Astrocyte (in vitro differentiated cells and primary cell): ENCODE measurements at places on chromosomes 2 and 18. TPM values are rescaled to one million over a fixed set of nuclear protein-coding genes. Genes with fewer than 3 reads are reported as not detected.

DNA sequence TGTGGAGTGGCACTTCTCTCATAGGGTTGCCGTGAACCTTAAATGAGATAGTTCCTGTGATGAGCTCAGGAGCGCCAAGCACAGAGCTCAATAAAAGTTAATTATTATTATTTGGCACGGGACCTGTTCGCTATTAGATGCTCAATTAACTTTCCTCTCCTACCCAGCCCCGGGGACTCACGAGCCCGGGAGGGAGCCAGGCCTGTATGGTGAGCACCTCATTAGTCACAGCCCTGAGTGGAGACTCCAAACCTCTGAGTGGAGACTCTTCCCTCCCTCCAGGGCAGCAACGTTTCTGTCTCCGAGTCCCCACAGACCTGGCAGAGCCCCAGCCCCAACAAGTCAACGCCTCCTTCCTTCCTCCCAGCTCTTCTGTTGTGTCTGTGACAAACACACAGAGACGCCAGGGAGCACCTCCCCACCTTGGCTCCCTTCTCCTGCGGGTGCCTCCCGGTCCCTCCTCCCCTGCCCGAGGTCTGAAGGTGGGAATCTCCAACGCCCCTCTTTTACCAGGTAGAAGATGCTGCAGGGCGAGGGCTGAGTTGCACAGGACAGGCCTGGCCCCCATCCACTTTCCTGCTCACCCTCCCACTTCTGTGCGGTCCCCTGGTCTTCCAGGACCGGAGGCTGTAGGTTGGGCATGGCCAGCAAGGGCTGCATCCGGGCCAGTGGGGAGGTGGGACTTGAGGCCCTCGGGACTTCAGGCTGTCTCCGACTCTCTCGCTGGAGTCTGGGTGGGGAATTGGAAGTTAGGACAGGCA, 52.7 kb upstream of the ODC1 start:
- H3K27me3 ChIP-seq, result peaks cover 6% of the 10 kb centered on the region
- H3K4me1 ChIP-seq, result peaks cover 6% of the 10 kb centered on the region
- H3K36me3 ChIP-seq, result no peaks in the 10 kb centered on the region
- peak; percentile 6 for DNase-seq
- H3K27ac ChIP-seq, result no peak overlapping the region

DNA sequence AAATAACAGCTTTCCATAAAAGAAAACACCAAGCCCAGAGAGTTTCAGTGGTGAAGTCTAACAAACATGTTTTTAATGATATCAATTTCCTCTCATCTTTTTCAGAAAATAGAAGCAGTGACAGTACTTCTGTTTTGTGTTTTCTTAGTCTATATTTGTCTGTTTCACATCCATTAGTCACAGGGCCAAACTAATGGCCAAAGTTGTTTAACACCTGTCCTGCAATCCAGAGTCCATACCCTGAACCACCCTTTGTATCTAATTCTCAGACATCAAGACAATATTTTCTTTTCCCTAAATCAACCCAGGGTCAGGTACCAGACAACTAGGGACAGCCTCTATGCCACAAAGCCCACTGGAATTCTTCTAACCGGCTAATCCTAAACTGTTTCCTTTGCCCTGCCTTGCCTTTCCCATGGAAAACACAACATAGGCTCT, 25.9 kb downstream of the TMSB10 start:
- no peak overlapping the region for H3K4me3 ChIP-seq
- no peak overlapping the region for H3K27ac ChIP-seq
- no peaks in the 10 kb centered on the region for H3K36me3 ChIP-seq
- DNase-seq, result no peak

DNA sequence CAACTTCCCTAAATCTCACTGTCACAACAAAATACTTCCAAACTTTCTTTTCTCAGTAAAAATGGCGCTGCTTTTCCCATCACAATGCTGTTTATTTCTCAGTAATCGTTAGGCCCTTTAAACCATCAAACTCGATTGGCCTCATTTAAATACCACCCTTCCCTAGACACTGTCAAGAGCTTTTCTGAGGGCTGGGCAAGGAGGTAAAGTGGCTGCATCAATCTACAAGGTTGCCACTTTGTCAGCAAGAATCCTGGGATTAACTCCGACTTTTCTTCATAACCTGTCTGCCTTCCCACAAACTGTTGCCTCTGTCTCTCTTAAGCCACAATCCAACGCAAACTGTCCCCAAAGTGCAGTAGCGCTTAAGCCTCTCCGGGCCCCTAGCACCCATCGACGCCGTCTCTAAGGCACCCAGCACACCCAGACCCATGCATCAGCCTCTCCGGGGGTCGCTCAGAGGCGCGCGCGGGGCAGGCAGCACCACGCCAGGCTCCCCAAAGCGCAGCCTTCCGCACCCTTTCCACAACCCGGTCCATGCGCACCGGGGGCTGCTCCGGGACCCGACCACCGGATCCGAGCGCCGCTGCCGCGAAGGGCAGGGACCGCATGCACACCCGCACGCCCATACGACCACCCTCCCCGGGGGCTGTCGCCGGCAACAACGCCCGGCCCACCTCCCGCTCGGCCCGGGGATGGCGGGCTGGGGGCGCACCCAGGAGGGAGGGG, 683 bp downstream of the MBOAT2 start:
- no peaks in the 10 kb centered on the region for H3K36me3 ChIP-seq
- peak overlapping the region; percentile 28 for H3K27ac ChIP-seq

- no peaks in the 10 kb centered on the region for H3K36me3 ChIP-seq
- H3K4me1 ChIP-seq, result no peaks in the 10 kb centered on the region
- no peak for DNase-seq
Measured at GRCh38 chr18:70165936-70166335, 39.6 kb downstream of the RTTN start.

- no peaks in the 10 kb centered on the region for H3K4me1 ChIP-seq
- DNase-seq, result peak; percentile 49
- no peak overlapping the region for H3K4me3 ChIP-seq
- no peaks in the 10 kb centered on the region for H3K27me3 ChIP-seq
Measured at GRCh38 chr18:33495278-33495677, 54.8 kb upstream of the CCDC178 start.

- H3K4me1 ChIP-seq, result peaks cover 13% of the 10 kb centered on the region
- peak; percentile 22 for DNase-seq
- H3K36me3 ChIP-seq, result no peaks in the 10 kb centered on the region
- H3K27me3 ChIP-seq, result peaks cover 24% of the 10 kb centered on the region
Measured at GRCh38 chr2:192194265-192194865, 368 bp downstream of the TMEFF2 start.

DNA sequence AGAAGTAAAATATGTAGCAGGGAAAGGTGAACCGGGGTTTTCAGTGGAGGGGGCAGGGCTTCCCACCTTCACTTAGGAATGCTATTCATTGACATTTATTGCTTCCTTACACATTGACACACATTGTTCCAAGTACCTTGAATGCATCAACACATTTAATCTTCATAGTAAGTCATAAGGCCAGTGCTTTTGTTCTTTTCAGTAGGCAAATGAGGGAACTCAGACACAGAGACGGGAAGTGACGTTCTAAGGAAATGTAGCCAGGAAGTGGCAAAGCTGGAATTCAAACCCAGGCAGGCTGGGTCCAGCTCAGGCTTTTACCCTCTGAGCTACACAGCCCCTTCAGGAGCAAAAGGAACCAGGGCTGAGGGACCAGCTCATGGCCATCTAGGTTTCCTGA, 20.7 kb downstream of the BMP10 start:
- H3K4me1 ChIP-seq, result no peaks in the 10 kb centered on the region
- no peaks in the 10 kb centered on the region for H3K36me3 ChIP-seq
- H3K4me3 ChIP-seq, result no peak overlapping the region
- no peak overlapping the region for H3K27ac ChIP-seq

GRCh38 chr2:176455816-176456291, 186.6 kb downstream of the MTX2 start:
- H3K27ac ChIP-seq, result no peak overlapping the region
- DNase-seq, result peak; percentile 38
- H3K4me3 ChIP-seq, result no peak overlapping the region
- H3K27me3 ChIP-seq, result no peaks in the 10 kb centered on the region

DNA sequence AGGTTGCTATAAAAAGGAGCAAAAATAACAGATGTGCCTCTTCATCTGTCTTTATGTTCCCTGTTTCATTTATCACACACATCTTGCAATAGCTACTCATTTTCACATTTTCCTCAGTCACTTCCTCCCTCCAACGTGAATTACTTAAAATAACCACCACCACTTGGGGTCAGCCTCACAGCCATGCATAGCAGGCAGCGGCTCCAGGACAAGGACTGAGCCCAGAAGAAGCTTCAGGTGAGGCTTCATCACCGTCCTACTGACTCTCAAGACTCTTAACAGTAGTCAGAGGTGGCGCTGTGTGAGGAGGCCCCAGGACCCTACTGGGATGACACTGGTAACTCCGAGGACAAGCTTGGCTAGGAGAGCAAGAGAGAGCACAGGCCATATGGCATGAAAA, 15.5 kb upstream of the ST8SIA5 start:
- no peak overlapping the region for H3K4me3 ChIP-seq
- no peaks in the 10 kb centered on the region for H3K36me3 ChIP-seq
- no peak for DNase-seq
- no peak overlapping the region for H3K27ac ChIP-seq
- no peaks in the 10 kb centered on the region for H3K27me3 ChIP-seq

- H3K4me3 ChIP-seq, result no peak overlapping the region
- H3K4me1 ChIP-seq, result no peaks in the 10 kb centered on the region
- DNase-seq, result no peak
- no peak overlapping the region for H3K27ac ChIP-seq
Measured at GRCh38 chr2:107663632-107664031, 163.1 kb upstream of the RGPD4 start.

GRCh38 chr18:52615321-52615720, 275.3 kb downstream of the DCC start:
- H3K27ac ChIP-seq, result no peak overlapping the region
- no peaks in the 10 kb centered on the region for H3K4me1 ChIP-seq
- DNase-seq, result no peak

- no peaks in the 10 kb centered on the region for H3K36me3 ChIP-seq
- no peak overlapping the region for H3K4me3 ChIP-seq
- H3K27ac ChIP-seq, result peak overlapping the region; percentile 85
- H3K27me3 ChIP-seq, result no peaks in the 10 kb centered on the region
- H3K4me1 ChIP-seq, result peaks cover 28% of the 10 kb centered on the region
Measured at GRCh38 chr2:95530734-95531133, 46.2 kb upstream of the TRIM43B start.

DNA sequence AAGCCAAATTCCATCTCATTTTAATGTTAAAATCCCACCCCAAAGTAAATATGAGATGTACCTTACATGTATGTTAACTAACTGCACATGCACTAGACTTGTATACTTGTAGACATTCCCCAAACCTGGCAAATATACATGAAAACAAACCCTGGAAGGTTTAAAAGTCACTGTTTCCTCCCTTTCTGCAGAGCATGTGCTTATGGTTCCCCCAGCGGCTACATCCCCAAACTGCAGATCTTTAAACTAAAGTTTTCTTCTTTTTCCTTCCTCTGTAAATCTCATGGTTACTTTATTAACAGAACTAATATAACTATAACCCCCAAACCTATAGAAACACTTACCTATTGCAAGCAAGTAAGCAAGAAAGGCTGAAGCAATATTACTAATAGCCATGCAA, 731.5 kb downstream of the LRP1B start:
- H3K4me3 ChIP-seq, result no peak overlapping the region
- no peaks in the 10 kb centered on the region for H3K4me1 ChIP-seq
- H3K36me3 ChIP-seq, result no peaks in the 10 kb centered on the region
- H3K27ac ChIP-seq, result no peak overlapping the region
- no peak for DNase-seq

DNA sequence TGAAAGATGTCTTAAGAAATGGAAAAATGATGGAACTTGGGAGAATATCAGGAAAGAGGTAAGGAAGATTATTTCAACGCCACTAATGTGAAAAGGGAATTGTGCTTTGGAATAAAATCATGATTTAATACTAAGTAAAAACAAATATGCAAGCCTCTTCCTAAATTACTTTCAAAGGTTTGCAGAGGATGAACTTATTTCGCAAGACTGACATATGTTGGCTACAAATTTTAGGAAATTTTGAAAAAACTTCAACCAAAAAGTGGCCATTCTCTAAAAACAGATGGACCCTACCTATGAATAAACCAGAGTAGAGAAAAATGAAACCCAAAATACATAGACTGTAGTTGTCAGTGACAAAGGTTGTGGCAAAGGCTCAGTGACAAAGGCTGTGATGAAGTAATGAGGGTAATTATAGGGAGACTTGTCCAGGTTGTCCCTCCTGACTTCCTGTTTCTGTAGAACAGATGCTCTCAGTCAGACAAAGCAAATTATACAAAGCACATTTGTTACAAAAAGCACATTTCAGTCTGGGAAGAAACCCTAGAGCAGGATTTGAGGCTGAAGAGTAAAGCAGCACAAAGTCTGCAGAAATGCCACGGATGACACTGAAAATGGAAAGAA, 39.5 kb downstream of the SFT2D3 start:
- no peak overlapping the region for H3K4me3 ChIP-seq
- no peak for DNase-seq
- H3K4me1 ChIP-seq, result no peaks in the 10 kb centered on the region
- H3K36me3 ChIP-seq, result peaks cover 21% of the 10 kb centered on the region
- H3K27ac ChIP-seq, result no peak overlapping the region

- no peak for DNase-seq
- H3K4me3 ChIP-seq, result no peak overlapping the region
- peaks cover 3% of the 10 kb centered on the region for H3K36me3 ChIP-seq
Measured at GRCh38 chr2:144426355-144426754, 93.6 kb downstream of the ZEB2 start.

DNA sequence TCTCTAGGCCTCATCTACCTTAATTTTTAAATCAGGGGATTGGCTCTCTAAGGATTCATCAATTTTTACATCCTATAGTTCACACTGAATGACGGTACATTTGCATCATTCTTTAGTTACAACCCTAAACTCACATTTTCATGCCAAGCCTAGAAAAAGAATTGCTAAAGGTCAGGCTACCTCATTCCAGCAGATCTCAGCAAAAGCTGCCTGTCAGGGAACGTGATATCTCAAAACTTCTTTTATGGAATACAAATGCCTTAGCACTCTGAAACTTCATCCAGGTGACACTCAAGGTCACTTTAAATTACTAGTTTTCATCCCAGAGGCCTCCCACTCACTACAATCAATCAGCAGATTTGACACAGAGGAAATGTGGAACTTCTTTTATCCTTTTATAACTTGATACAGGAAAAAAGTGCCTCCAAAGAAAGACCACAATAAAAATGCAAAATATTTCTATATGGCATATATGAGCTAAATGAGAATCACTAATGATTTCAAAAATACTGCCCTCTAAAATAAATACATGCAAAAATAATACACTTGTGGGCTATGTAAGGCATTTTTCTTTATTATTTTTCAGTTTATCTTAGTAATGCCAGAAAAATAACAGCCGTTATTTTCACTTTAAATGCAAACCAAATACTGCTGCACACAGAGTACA, 91.5 kb downstream of the ARHGEF33 start:
- no peaks in the 10 kb centered on the region for H3K36me3 ChIP-seq
- no peak overlapping the region for H3K4me3 ChIP-seq

- no peak overlapping the region for H3K27ac ChIP-seq
- DNase-seq, result no peak
- H3K36me3 ChIP-seq, result no peaks in the 10 kb centered on the region
- no peaks in the 10 kb centered on the region for H3K27me3 ChIP-seq
- H3K4me3 ChIP-seq, result no peak overlapping the region
- H3K4me1 ChIP-seq, result no peaks in the 10 kb centered on the region
Measured at GRCh38 chr2:119536707-119537106, 7.5 kb upstream of the CFAP221 start.

Gene CDK5R2
- total RNA-seq, result 0.75 and 1.1 TPM in 2 replicates

Gene RNF125
- 1.8 and 1.9 TPM in 2 replicates for total RNA-seq

Gene ATP6V1C2
- 0.14 TPM in 1 of 2 replicates, not detected in the other for total RNA-seq

Gene UGT1A8
- total RNA-seq, result not detected in 2 replicates

Gene CCDC141
- total RNA-seq, result 0.18 TPM in 1 of 2 replicates, not detected in the other

Gene CCNT2
- total RNA-seq, result 33.2 and 33.4 TPM in 2 replicates

Gene GALNT13
- 2.0 and 2.6 TPM in 2 replicates for total RNA-seq
